ENCODE measurements at places on chromosomes 7 and 10.

- DNase-seq: no peak
These were observed 56.4 kb upstream of the GNAI1 start for GRCh38 chr7:80078159-80078731.

GRCh38 chr7:117707080-117707479 is 166.2 kb downstream of the CTTNBP2 start:
- DNase-seq: no peak

- no peak for DNase-seq
These were observed 250.4 kb downstream of the WDR11 start for GRCh38 chr10:121101561-121101960.

- no peak for DNase-seq
These were observed 159.9 kb upstream of the RNF32 start for GRCh38 chr7:156480671-156481070.

DNA sequence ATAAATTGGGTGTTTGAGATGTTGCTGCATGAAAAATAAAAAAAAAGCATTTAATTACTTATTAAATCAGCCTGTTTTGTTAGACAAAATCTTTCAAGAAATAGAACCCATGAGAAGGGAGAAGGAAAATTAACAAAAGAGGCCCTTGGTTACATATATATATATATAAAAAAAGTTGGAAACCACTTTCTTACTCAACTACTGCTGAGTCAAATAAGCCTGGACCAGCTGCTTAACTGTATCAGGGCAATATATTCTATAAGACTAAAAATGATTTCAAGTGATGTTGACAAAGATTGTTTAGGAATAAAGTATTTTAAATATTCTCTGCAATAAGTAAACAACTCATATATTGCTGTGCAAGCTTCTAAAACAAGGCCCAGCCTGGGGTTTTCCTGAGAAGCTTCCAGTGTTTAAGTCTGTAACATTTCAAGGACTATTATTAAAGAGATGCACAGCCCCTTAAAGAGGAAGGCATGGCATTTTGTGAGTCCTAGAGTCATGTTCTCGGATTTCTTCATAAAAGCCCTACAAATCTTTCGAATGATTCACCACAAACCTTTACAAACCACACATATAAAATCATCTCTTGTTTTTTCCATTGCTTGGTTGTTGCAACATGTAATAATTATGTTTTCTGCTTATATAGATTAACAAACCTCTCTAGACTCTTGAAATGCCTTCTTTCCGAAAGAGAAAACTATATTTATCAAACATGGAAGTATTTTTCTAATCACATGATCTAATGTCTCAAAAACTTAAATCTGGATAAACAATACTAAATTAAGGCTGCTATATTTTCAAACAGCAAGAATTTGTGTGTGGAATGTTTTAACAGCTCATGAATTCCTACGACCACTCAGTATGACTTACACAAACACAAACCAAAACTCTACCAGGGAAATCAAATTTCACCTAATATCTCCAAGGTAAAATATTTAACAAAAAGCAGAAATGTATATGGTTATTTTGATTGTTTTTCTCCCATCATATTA is 14.3 kb downstream of the JAZF1 start:
- DNase-seq: no peak

- no peak for DNase-seq
These were observed 90.5 kb upstream of the MACROH2A2 start for GRCh38 chr10:69961881-69962745.

DNA sequence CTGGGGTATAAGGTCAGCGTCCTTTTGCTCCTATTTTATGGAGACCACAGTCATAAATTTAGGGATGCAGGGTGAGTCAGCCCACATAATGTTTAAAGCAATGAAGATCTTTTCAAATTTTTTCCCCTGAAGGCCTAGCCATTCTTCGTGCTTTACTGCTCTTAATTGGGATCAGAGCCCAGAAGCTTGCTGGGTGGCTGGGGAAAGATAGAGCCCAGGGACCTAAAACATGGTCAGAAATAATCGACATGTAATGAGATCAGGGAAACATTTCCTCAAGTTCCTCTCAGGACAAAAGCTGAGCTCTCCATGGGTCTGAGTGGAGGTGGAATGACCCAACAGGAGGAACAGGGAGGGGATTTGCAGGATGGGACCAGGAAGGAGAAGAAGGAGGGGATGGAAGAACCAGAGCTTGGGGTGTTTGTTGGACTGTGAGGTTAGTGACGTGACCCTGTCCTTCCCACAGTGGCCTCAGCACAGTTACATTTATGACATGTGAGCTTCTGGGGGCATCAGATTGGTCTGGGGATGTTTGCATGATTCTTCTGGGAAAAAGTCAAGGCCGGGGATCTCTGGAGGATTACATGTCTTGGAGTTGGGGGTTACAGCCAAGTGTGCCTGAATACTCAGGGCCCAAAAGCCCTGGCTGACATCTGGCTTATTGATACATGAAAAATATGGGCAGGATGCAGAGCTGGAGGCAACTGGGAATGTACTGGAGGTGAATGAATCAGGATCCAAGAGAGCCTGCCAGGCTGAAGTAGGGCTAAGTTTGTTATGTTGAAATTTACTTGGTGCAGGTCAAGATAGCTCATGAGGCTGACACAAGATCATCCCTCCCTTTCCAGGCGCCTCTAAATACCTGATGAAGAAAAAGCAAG is 477.9 kb downstream of the RPS24 start:
- DNase-seq: no peak

Measured in stimulated activated CD4-positive, alpha-beta T cell treated with anti-CD3 and anti-CD28 coated beads, Interleukin-12 subunit alpha, Interleukin-12 subunit beta, amount 100 ng/mL, for 24 hours (primary cell).